ENCODE measurements at places on chromosomes 11 and 22.

DNA sequence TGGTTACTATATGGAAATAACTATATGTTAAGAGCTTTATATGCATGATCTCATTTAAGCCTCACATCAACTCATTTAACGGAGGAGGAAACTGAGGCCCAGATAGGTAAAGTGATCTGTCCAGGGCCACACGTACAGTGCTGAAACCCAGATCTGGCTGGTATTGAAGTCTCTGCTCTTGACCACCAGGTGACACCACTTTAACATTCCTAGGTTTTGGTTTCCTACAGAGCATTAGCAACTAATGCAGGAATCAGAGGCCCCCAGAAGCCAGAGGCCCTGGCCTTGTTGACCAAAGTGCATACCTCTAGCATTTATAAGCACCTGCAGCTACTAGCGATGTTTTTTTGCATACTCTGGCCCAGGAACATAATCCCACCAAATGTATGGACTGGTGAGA, 12.9 kb upstream of the LIMK2 start:
- no peak for DNase-seq

GRCh38 chr22:19800761-19801244, 40.2 kb downstream of the TBX1 start:
- DNase-seq: no peak

DNA sequence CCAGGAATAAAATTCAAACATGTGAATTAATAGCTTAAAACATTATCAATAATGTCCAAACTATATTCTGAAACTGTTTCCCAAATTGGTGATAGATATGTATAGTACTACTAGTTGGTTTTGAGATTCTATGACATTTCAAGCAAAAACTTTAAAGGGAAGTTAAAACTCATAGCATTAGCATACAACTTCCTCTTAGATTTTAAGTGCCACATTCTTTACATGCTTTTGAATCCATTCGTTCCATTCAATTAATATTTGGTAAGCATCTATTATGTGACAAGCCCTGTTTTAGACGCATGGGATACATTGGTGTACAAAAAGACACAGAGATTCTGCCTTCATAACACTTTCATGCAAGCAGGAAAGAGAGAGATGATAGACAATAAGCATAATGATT, 8.9 kb downstream of the PATL1 start:
- DNase-seq: no peak

DNA sequence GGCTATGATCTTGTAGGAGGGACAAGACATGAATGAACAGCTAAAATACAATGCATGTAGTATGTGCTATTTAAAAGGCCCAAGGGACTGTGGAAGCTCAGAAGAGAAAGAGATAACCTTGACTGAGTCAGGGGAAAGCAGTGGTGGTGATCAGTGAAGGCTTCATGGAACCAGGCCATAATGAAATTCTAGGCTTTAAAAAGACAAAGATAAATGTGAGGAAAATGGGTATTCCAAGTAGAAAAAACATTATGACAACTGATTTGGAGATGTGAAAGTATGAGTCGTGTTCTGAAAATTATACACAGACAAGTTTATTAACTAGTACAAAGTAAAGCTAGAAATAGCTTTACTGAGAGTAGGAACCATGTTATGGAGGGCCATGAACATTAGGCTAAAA, 189.8 kb downstream of the SOX6 start:
- DNase-seq: no peak

- DNase-seq: no peak
Observed at GRCh38 chr11:63811522-63811921, 1.7 kb upstream of the SPINDOC start.

DNA sequence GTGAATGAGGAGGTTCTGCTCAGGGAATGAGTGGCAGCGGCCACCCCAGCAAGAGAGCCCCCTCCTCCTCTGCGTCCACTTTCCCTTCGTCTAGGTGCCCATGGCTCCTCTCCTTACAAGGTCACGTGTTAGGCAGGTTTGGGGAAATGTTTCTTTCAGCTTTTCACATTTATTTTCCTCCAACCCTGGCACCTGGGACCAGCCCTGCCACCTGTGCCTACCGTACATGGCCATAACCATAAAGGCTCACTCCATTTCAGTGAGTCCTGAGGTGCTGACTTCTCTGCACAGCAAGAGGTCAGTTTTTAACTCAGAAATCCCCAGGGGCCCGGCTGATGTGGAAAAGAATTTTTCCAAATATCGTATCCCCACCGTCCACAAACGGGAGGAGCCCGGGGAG, 71.2 kb downstream of the FLI1 start:
- no peak for DNase-seq

GRCh38 chr11:78800096-78800690, 225.5 kb upstream of the NARS2 start:
- no peak for DNase-seq

DNA sequence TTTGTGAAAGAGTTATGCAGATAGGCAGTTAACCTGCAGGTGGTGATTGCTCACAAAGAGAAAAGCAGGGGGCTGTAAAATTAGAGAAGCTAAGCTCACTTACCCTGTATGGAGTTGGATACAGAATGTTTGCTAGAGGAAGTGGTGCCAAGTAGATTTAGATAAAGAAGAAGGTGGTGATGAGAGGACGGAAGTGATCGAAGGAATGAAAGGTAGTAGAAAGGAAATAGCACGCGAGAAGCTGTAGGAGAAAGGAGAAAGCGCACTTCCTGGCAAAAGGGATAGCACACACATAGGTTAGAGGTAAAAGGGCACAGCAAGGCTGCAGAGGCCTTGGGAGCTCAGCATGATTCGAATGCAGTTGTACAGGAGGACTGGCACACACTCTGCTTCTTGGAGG, 87.3 kb upstream of the CTSC start:
- no peak for DNase-seq

GRCh38 chr22:34099278-34099677, 179.0 kb upstream of the LARGE1 start:
- DNase-seq: no peak

GRCh38 chr11:39425226-39425625, 2034.2 kb downstream of the LRRC4C start:
- no peak for DNase-seq

GRCh38 chr11:113384551-113384950, 3.0 kb upstream of the ANKK1 start:
- DNase-seq: no peak

- no peak for DNase-seq
Observed at GRCh38 chr22:31102441-31103081, 4.8 kb downstream of the SELENOM start.
